ENCODE measurements at places on chromosomes 6 and 20. TPM values are rescaled to one million over a fixed set of nuclear protein-coding genes. Genes with fewer than 3 reads are reported as not detected.

DNA sequence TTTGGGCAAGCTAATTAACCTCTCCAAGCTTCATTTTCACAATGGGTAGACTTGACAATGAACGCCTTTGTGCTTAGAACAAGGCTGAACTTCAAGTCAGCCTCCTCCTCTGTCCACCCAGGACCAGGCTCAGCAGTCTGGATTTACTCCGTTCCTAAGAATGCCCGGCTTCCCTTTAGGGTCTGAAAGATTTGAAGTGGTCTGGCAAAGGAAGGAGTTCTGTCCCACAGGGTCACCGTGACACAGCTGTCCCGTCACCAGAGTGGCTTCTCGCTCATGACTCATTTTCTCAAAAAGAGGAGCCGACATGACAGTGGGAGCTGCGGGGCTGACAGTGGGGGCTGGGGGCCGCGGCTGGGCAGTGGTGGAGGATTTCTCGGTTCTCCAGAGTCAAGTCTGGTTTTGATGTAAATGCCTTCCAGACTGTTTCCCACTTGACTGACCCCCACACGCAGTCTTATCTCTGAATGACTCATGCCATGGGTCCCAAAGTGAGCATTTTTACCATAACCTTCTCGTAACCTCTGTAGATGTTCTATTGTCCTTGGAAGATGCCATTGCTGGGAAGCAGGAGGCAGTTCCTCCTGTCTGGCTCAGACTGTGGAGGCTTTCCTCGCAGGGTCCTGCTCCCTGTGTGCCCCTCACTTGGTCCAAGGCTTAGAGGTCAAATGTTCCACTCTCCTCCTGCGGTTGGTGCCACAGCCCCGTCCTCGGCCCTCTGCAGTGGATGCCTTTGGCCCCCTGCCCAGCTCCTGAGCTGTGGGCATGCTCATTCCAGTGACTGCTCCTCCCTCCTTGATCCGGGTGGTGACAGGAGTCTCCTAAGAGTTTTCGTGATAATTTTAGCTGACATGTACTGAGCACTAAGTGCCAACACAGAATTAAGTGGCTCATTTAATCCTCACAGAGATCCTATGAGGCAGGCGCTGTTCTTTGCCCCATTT lies 253.1 kb downstream of the FNDC1 start:
- no peaks in the 10 kb centered on the region for H3K4me1 ChIP-seq
- no peak overlapping the region for H3K4me3 ChIP-seq
- no peak for DNase-seq
- no peaks in the 10 kb centered on the region for H3K27me3 ChIP-seq

DNA sequence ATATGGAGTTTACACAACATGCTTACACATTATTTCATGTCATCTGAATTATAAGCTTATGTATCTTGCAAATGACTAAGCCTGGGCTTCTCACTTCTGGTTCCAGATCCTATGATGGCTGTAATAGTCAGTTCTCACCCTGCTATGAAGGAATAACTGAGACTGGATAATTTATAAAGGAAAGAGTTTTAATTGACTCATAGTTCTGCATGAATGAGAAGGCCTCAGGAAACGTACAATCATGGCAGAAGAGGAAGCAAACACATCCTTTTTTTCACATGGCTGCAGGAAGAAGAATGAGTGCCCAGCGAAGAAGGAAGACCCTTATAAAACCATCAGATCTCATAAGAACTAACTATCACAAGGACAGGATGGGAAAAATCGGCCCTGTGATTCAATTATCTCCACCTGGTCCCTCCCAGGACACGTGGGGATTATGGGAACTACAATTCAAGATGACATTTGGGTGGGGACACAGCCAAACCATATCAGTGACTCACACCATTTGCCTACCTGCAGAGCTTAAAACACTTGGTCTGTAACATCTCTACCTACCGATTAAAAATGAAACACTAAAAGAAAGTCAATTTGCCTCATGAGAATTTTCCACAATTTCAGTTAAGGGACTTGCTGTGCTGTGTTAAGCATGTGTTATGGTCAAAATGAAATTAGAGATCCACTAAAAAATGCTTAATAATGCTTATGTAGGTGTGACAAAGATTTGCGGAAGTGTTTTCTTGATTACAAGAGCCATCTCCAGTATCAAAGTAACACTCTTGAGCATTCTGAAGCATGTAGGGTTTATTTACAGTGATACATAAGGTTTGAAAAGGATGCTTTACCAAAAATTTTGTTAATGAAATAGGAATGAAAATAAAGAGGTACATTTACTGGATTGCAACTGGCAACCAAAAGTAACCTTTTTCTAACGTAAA lies 2.2 kb upstream of the RWDD1 start:
- no peaks in the 10 kb centered on the region for H3K36me3 ChIP-seq
- DNase-seq, result no peak
- H3K4me1 ChIP-seq, result peaks cover 24% of the 10 kb centered on the region

DNA sequence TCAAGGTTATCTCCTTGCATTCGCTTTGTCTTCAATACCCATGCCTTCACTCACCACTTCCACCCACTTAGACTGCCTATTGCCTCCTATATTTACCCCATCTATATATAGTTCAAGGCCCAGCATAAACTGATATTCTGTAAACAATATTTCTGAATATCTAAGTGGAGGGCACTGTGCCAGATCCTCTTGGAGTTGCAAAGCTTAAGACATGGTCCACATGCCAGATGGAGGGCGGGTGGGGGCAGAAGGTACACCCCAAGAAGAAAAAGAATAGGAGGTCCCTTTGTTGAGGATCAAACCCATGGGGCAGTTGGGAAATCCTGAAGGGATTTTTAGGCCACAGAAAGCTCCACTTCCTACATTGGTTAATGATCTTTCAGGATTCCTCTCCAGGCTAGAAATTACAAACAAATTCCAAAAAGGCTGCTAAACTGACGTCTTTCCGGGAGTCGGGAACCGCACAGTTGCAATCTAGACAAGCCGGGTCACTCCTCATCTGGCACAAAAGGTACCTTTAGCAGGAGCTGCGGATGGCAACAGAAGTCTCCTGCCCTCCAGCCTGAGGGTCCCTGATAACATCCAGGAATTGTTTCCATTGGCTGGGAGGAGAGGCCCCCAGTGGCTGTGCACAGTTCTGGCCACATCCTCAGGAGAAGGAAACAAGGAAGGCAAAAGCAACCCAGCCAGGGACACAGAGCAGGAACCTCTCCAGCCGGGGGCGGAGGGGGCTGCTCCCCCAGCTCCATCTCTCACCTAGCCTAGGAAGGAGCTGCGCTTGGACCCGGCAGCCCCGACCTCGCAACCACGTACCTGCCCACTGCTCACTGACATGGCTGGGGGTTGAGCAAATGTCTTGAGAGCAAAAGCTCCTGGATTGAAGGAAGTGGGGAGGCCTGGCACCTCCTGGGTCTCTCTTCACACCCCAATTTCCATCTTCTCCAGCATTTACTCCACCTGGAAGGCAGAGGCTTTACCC lies 5.9 kb upstream of the LPIN3 start:
- no peaks in the 10 kb centered on the region for H3K36me3 ChIP-seq
- no peak for DNase-seq
- peak overlapping the region; percentile 71 for H3K27ac ChIP-seq
- H3K4me3 ChIP-seq, result no peak overlapping the region
- peaks cover 3% of the 10 kb centered on the region for H3K4me1 ChIP-seq
- H3K27me3 ChIP-seq, result no peaks in the 10 kb centered on the region

GRCh38 chr6:63940056-63940455 lies 304.5 kb downstream of the PHF3 start:
- no peak overlapping the region for H3K27ac ChIP-seq
- H3K27me3 ChIP-seq, result no peaks in the 10 kb centered on the region
- H3K36me3 ChIP-seq, result no peaks in the 10 kb centered on the region
- DNase-seq, result no peak
- H3K4me3 ChIP-seq, result no peak overlapping the region
- no peaks in the 10 kb centered on the region for H3K4me1 ChIP-seq

GRCh38 chr6:84379142-84379541 lies 151.7 kb upstream of the CEP162 start:
- H3K36me3 ChIP-seq, result no peaks in the 10 kb centered on the region
- H3K27me3 ChIP-seq, result no peaks in the 10 kb centered on the region
- H3K4me3 ChIP-seq, result no peak overlapping the region
- H3K4me1 ChIP-seq, result no peaks in the 10 kb centered on the region
- no peak overlapping the region for H3K27ac ChIP-seq
- DNase-seq, result no peak

DNA sequence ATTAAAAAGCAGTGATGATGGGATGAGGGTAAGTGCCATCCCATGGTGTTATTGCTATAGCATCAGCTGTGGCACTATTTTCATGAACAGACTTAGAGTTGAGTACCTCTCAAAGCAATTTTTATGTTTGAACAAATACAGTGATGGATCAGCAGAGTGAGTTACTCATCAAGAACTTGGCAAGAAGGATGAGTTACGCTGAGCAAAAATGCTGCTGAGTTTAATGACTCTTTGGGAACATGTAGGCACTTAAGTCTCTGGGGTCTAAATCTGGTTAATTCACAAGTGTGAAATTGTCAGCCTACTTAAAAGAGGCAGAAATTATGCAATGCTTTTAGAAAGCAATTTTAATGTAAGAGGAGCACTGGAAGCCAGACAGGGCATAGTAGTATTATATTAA lies 78.5 kb upstream of the AHI1 start:
- no peaks in the 10 kb centered on the region for H3K27me3 ChIP-seq
- no peak overlapping the region for H3K4me3 ChIP-seq
- no peak overlapping the region for H3K27ac ChIP-seq

DNA sequence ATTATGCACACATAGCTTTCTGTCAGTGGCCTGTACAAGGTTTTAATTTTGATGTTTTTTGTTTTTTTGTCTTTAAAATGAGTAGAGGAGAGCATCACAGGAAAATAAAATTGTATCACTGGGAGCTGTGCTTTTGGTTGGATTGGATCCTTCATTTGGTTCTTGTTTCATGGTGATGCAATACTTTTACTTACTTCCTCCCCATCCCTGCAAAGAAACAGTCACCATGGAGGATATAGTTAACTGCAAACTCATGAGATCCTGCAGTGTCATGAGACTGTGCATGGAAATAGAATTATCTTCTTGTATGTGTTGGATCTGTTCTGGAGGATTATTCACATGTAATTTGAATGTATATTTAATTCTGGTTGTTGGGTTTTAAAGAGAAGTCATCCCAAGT lies 122.3 kb downstream of the JARID2 start:
- no peak overlapping the region for H3K4me3 ChIP-seq
- no peaks in the 10 kb centered on the region for H3K36me3 ChIP-seq

DNA sequence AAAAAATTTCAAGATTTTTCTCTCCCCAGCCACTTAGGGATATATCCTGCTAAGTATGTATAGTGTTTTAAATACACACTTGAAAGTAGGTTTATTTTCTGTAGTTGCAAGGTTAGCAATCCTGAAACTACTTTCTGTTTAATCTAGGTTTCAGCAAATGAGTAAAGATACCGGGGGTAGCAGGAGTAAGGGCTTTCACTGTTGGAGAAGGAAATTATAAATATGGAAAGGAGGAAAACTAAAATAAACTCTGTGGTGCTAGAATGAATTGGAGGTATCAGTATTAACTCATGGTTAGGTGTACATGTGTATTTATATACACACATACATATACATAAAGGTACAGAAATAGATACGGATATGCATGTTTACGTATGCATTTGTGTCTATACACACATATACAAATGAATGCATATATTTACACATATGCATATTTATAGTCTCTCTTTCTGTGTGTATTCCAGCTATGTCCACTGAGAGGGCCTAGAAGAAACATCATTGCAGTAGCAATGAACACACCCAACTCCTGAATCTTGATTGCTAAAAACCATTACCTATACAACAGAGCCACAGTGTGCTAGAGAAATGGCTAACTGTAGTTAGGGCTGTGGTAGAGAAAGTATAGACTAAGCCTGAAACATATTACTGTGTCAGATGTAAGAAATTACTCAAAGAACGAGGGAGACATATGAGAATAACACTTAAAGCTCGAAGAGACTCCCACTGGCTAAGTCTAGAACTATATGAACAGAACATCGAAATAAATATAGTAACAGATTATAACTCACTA lies 95.9 kb upstream of the EMILIN3 start:
- no peaks in the 10 kb centered on the region for H3K4me1 ChIP-seq
- no peak for DNase-seq
- no peak overlapping the region for H3K27ac ChIP-seq
- peaks cover 51% of the 10 kb centered on the region for H3K36me3 ChIP-seq

- DNase-seq, result no peak
- H3K36me3 ChIP-seq, result no peaks in the 10 kb centered on the region
- H3K27ac ChIP-seq, result no peak overlapping the region
Observed at GRCh38 chr20:19376451-19377229, 164.2 kb downstream of the SLC24A3 start.

DNA sequence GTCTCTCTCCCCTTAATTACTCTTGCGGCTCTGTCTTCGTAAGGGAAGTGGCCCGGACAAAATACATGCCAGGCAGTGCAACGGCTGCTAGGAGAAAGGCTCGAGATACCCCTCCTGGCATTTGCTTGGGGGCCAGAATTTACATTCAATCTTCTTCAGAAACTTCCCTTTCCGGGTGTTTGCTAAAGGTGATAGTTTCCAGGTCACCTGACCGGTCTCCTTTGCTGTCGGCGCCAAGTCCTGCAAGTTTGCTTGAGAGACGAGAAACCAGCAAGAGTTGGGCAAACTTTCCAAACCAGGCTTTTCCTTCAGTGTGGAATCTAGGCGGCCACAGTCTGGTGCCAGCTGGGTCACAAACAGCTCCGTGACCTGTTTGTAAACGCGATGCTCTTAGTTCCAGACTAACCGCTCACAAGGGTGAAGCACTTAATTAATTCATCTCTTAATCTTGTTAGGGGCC lies 563 bp upstream of the SRSF3 start:
- peaks cover 21% of the 10 kb centered on the region for H3K36me3 ChIP-seq
- peak; percentile 74 for DNase-seq
- peak overlapping the region; percentile 72 for H3K4me3 ChIP-seq
- H3K27ac ChIP-seq, result peak overlapping the region; percentile 97
- H3K4me1 ChIP-seq, result peaks cover 34% of the 10 kb centered on the region

DNA sequence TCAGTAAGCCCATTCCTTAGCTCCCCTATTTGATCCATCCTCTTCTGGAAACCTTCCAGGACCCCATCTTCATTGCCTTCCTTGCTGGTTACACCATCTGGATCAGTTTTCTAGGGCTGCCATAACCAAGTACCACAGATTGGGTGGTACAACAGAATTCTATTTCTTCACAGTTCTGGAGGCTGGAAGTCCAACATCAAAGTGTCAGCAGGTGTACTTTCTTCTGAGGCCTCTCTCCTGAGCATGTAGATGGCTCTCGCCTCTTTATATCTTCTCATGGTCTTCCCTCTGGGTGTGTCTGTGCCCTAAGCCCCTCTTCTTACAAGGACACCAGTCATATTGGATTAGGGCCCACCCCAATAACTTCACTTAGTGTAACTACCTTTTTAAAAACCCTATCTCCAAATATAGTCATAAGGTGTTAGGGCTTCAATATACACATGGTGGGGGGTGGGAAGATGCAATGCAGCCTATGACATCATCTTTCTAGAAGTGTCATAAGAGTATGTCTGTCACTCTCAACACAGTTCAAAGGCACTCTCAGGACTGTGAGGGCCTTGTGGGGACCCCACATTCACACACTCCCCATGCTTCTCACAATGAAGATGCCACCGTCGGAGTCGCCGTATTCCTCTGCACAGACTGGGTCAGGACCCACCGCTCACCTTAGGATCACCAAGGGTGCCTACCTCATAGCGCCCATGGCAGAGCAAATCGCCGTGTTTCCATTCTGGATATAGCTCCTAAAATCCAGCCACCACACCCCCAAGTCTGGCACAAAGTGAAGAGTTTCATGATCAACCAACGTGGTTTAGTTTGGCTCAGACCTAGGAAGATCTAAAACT lies 12.2 kb upstream of the PRND start:
- peaks cover 2% of the 10 kb centered on the region for H3K4me1 ChIP-seq
- no peaks in the 10 kb centered on the region for H3K27me3 ChIP-seq
- no peak overlapping the region for H3K27ac ChIP-seq
- no peak for DNase-seq
- no peaks in the 10 kb centered on the region for H3K36me3 ChIP-seq

Gene GNAS-AS1
- total RNA-seq, result 2.6 TPM

Measured in stomach (tissue), 19 donors.